ENCODE measurements at places on chromosomes 3 and 15. TPM values are rescaled to one million over a fixed set of nuclear protein-coding genes. Genes with fewer than 3 reads are reported as not detected.

The CLK3 gene
- polyA plus RNA-seq, result 46.0 TPM

DNA sequence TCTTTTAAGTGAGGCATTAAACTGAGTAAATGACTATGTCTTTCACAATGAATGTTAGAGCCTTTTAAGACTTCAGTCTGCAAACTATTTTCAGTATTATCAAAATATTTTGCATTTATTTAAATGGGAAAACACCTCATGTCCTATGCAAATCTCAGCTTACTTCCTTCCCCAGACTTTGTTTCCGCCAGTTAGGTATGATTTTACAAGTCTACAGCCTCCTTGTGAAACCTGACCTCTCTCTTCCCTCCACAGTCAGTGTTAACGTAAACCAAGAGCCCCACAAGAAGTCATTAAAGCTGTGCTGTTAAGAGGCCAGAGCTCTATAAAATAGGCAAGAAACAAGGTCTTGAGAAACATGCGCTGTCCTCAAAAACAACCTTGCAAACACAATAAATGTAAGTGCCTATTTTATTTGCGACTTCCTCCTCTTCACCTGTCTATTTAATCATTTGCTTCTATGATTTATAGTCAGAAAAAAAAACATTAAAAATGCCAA is 48.3 kb downstream of the PRTG start:
- no peak for DNase-seq

GRCh38 chr3:122760453-122761271 is 33.0 kb downstream of the HSPBAP1 start:
- DNase-seq, result no peak

DNA sequence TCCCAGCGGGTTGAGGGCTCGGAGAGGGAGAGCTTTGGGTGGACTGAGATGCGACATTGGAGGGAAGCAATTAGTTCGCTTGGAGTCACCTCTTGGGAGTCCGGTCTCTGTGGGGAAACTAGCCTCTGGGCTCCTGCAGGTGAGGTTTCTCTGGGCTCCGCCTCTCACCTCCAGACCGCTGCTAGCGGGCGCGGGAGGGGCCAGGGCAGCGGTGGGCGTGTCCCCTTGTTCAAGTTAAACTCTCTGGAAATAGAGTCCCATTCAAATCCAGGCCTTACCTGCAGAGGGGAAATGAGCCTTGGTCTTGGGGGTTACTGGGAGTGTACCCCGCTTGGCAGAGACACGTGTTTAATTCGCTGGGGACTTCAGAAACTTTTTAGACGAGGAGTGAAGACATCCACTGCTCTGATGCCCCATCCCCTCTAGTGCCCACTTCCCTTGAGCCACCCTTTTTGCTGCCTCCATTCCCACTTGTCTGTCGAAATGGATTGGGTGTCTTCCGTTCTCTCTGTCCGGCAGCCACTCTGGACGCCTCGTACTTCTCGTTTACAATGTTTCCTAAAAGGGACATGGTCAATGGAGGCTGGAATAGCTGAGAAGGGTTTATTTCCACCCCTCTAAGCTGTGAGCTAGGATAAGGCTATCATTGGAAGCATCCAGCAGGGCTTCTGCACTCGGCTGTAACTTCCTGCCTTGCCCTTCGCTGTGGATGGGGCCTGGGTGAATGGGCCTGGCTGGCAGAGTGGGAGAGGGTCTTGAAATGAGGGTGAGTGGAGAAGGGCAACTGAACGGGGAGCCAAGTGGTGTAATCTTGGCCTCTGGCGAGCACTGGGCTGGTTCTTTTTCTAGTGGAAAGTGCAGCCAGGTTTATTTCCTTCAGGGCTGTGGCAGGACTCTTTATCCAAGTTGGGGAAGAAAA is 1.1 kb downstream of the MITF start:
- DNase-seq, result no peak

The RPL22L1 gene
- polyA plus RNA-seq, result 61.7 TPM
